ENCODE measurements at places on chromosomes 7 and 10. TPM values are rescaled to one million over a fixed set of nuclear protein-coding genes. Genes with fewer than 3 reads are reported as not detected.
A peak's percentile ranks its signal among the peaks of the same experiment; 100 is the strongest.

- H3K36me3 ChIP-seq = no peaks in the 10 kb centered on the region
- H3K4me3 ChIP-seq = no peak overlapping the region
- H3K27me3 ChIP-seq = peaks cover 3% of the 10 kb centered on the region
- peak; percentile 84 for DNase-seq
- no peak overlapping the region for H3K27ac ChIP-seq
Observed at GRCh38 chr7:107659666-107660065, 962 bp upstream of the SLC26A4 start.

- no peaks in the 10 kb centered on the region for H3K36me3 ChIP-seq
- no peak overlapping the region for H3K4me3 ChIP-seq
- no peak for DNase-seq
- no peaks in the 10 kb centered on the region for H3K4me1 ChIP-seq
- no peak overlapping the region for H3K27ac ChIP-seq
Observed at GRCh38 chr10:12504628-12505027, 155.3 kb downstream of the CAMK1D start.

- no peaks in the 10 kb centered on the region for H3K27me3 ChIP-seq
- no peak overlapping the region for H3K4me3 ChIP-seq
- no peaks in the 10 kb centered on the region for H3K36me3 ChIP-seq
- no peak for DNase-seq
- H3K27ac ChIP-seq = no peak overlapping the region
- peaks cover 14% of the 10 kb centered on the region for H3K4me1 ChIP-seq
Observed at GRCh38 chr10:70269741-70270140, 14.1 kb downstream of the NPFFR1 start.

DNA sequence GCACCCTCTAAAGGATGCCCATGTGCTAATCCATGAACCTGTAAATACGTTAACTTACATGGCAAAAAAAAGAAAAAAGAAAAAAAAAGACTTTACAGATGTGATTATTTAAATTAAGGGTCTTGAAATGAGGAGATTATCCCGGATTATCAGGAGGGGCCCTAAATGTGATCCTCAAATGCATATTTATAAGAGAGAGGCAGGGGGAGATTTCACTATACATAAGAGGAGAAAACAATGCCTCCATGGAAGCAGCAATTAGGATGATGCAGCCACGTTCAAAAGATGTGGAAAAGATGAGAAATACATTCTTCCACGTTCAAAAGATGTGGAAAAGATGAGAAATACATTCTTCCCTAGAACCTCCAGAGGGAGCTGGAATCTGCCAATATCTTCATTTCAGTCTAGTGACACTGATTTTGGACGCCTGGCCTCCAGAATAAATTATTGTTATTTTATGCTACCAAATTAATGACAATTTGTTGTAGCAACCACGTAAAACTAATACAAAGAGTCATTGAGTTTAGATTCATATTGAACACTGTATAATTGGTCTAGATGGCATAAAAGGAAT is 328.4 kb upstream of the GNAI1 start:
- H3K27ac ChIP-seq = no peak overlapping the region
- H3K36me3 ChIP-seq = no peaks in the 10 kb centered on the region
- no peak overlapping the region for H3K4me3 ChIP-seq
- no peaks in the 10 kb centered on the region for H3K27me3 ChIP-seq
- peaks cover 2% of the 10 kb centered on the region for H3K4me1 ChIP-seq
- DNase-seq = peak; percentile 3

GRCh38 chr10:11037991-11038390 is 20.3 kb downstream of the CELF2 start:
- no peaks in the 10 kb centered on the region for H3K4me1 ChIP-seq
- no peaks in the 10 kb centered on the region for H3K27me3 ChIP-seq
- no peak for DNase-seq
- no peak overlapping the region for H3K4me3 ChIP-seq
- no peak overlapping the region for H3K27ac ChIP-seq

DNA sequence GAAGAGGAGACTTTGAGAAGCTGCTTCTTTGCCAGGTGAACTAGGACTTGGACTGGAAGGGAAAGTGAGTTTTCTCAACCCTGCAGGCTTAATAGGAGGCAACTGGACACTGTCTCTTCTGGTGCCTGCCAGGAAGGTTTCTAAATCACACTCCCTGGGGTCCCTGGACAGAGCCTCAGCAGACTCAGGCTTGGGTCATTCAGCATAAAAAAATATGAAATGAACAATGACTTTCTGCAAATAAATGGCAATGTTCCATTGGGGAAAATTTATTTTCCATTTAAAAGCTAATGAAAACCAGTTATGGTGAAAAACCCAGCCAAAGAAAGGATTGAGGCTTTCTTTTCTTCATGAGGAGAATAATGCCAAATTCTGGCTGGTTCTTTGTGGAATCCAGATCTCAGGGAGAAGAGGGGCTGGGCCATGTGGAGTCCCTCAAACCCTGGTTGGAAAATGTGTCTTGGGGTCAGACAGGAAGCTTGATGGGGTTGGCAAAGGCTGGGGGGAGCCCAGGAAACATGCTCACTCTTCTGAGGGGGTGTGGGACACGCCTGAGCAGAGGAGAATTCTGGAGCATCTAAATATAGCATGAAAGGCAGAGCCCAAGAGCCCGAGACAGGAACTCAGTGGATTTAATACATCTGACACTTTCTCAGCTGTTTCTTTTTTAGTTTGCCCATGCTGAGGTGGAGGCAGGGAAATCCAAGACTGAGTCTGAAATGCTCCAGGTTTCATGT is 65.2 kb upstream of the EMX2 start:
- H3K4me3 ChIP-seq = no peak overlapping the region
- H3K27me3 ChIP-seq = no peaks in the 10 kb centered on the region
- H3K36me3 ChIP-seq = no peaks in the 10 kb centered on the region
- no peak for DNase-seq

DNA sequence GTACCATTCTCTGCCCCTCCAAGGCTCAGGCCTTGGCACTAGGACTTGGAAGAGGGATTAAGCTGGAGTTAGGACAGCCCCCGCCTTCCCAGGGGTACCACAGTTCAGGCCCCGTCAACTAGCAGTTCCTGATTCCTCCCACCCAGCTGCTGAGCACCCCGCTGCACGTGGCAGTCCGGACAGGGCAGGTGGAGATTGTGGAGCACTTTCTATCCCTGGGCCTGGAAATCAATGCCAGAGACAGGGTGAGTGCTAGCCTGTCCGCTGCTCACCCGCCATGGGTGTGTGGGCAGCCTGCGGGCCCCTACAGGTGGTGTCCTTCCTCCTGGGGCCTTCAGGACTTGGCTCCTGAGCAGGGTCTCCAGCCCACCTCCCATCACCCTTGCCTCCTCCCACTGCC is 2.0 kb upstream of the HOGA1 start:
- no peak for DNase-seq
- H3K36me3 ChIP-seq = no peaks in the 10 kb centered on the region
- peaks cover 3% of the 10 kb centered on the region for H3K4me1 ChIP-seq
- no peak overlapping the region for H3K4me3 ChIP-seq
- no peak overlapping the region for H3K27ac ChIP-seq
- H3K27me3 ChIP-seq = no peaks in the 10 kb centered on the region

DNA sequence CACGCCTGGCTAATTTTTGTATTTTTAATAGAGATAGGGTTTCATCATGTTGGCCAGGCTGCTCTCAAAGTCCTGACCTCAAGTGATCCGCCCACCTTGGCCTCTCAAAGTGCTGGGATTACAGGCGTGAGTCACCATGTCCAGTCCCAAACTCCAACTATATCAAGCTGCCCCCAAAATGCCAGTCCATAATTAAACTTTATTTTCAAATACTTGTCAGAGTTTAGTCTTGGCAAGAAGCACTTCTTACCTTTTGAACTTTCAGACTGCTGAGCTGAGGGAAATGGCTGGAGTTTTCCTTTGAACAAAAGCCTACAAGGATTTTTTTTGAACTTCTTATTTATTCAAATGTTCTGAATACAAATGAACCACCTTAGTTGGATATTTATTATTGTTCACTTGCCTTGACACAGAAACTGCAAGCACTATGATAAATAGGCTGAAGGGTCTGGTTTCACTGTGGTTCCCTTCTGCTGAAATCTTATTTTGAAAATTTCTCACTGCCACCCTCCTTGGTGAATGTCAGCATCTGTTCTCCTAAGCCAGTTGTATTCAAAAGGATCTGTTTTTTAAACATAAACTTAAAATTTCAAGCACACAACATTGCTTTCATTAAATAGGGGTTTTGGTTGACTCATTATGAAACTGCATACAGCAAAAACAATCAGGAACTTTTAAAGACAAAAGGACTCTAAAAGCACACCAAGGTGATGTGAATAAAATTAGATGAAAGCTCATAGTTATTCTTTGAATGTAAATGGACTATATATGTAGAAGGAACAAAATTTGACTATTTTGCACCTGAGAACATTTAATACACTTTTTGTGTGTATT is 101.7 kb upstream of the SLC26A5 start:
- no peaks in the 10 kb centered on the region for H3K27me3 ChIP-seq
- DNase-seq = no peak
- no peaks in the 10 kb centered on the region for H3K36me3 ChIP-seq

DNA sequence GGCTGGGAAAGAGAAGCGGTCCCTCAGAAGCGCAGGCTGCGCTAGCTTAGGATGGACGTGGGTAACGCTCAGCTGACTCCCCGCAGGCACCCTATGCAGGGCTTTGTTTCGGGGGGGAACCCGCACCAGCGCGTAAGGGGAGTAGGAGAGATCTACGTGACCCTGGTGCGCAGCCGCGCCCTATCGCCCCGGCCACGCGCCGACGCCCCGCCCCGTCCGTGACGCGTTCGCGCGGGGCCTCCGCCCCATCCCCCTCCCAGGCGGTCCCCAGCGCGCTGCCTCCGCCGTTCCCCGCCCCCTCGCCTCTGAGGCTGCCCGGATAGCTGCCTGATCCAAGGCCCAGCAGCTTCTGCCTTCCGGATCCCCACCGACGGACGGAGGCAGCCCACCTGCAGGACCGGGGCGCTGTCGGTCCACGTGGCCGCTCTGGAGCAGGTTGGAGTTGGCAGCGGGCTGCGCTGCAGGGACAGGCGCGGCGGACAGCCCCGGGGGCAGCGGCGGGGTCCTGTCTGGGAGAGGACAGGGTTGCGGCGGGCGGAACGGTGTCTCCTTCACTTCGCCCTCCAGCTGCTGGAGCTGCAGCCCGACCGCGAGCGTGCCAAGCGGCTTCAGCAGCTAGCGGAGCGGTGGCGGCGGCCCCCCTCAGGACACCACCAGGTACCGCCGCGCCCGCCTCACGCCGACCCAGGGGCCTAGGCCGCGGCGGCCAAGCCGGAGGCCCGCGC is at the start of gene VDAC2:
Gene VDAC2 (plus strand): TSS at position 515 of the 725 bp plus-strand sequence. CDS start 363 bp downstream, outside the sequence.
- peak within 1 kb of the TSS; percentile 81 for H3K4me3 ChIP-seq
- H3K4me1 ChIP-seq = peaks cover 11% of the 10 kb centered on the region
- H3K27ac ChIP-seq = peak within 1 kb of the TSS; percentile 98
- peaks cover 6% of the 10 kb centered on the region for H3K36me3 ChIP-seq
- DNase-seq = peak; percentile 76

GRCh38 chr7:38232502-38233366 is 40.7 kb downstream of the TARP start:
- H3K4me3 ChIP-seq = no peak overlapping the region
- H3K27me3 ChIP-seq = no peaks in the 10 kb centered on the region
- peak; percentile 73 for DNase-seq
- no peak overlapping the region for H3K27ac ChIP-seq
- no peaks in the 10 kb centered on the region for H3K36me3 ChIP-seq

- H3K27me3 ChIP-seq = no peaks in the 10 kb centered on the region
- no peak overlapping the region for H3K4me3 ChIP-seq
- no peak for DNase-seq
- no peaks in the 10 kb centered on the region for H3K36me3 ChIP-seq
- no peak overlapping the region for H3K27ac ChIP-seq
Observed at GRCh38 chr7:155489158-155489840, 31.4 kb downstream of the EN2 start.

The KLF14 gene
- under 0.01 TPM for total RNA-seq

- no peaks in the 10 kb centered on the region for H3K36me3 ChIP-seq
- DNase-seq = no peak
- H3K4me3 ChIP-seq = no peak overlapping the region
- H3K27me3 ChIP-seq = no peaks in the 10 kb centered on the region
Observed at GRCh38 chr7:154914308-154914995, 88.5 kb downstream of the PAXIP1 start.

The C10orf105 gene
- total RNA-seq = under 0.01 TPM

DNA sequence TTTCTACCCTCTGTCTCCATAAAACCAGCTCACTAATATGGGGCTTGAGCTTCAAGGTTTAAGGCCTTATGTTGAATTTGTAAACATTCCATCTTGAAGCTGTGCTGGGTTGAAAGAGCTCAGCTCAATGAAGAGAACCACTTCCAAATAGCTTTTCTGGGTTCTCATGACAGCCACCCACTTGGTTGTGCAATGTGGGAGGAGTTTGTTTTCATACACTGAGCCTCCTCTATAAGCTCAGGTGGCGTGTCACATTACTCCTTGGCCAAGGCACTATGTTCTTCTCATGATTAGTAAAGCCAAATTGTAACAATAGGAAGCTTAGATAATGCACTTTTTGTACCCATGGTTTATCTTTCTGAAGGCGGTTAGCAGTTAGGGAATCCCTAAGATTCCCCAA is 265.6 kb downstream of the PTEN start:
- H3K27me3 ChIP-seq = no peaks in the 10 kb centered on the region
- no peak for DNase-seq
- H3K4me3 ChIP-seq = no peak overlapping the region
- no peak overlapping the region for H3K27ac ChIP-seq

The FOXI2 gene
- total RNA-seq = not detected

- peak overlapping the region; percentile 94 for H3K4me3 ChIP-seq
- peak overlapping the region; percentile 37 for H3K27ac ChIP-seq
- H3K4me1 ChIP-seq = peaks cover 14% of the 10 kb centered on the region
- no peaks in the 10 kb centered on the region for H3K36me3 ChIP-seq
Observed at GRCh38 chr7:17302575-17303142, 4.2 kb downstream of the AHR start.

The NUTM2E gene
- under 0.01 TPM for total RNA-seq

DNA sequence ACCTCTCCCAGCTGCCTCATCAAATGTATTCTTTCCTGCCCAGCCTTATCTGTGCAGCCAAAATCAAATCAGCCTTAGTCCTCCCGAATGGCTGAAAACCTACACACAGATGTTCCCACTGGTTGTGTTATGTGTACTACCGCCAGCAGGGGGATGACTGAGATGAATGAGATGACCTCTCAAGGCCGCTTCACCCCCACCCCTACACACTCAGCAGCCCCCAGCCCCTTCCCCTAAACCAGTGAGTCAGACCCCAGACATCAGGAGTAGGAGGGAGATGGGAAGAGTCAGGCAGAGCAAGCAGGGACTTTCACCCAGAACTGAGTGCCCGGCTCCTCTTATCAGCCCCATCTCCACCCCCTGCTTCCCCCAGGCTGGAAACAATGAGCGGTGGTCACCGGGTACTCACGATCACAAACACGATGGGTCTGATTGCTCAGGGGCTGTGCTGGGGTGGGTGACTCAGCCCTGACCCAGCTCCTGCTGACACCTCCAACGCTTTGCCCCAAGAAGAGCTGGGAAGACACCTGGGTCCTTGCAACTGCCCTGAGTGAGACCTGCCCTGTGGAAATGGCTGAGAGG is 6.5 kb upstream of the C10orf105 start:
- no peak overlapping the region for H3K27ac ChIP-seq
- peak; percentile 67 for DNase-seq
- H3K27me3 ChIP-seq = peaks cover 3% of the 10 kb centered on the region

The TLL2 gene
- 0.17 TPM for total RNA-seq

The TFEC gene
- under 0.01 TPM for total RNA-seq
